Activated CD8-positive, alpha-beta T cell treated with anti-CD3 and anti-CD28 coated beads for 36 hours (primary cell): ENCODE measurements at places on chromosomes 1 and 21. TPM values are rescaled to one million over a fixed set of nuclear protein-coding genes. Genes with fewer than 3 reads are reported as not detected.

Gene RRP1B
- total RNA-seq = 78.5 TPM

Gene ATAD3B
- total RNA-seq = 42.5 TPM

Gene HCN3
- total RNA-seq = 1.5 TPM

Gene ZNF683
- total RNA-seq = 0.69 TPM

Gene PRELP
- total RNA-seq = not detected

Gene SPOCD1
- total RNA-seq = not detected

Gene BMP8A
- 0.36 TPM for total RNA-seq

Gene LCE3E
- not detected for total RNA-seq

Gene TFF2
- not detected for total RNA-seq

GRCh38 chr1:66769512-66770229 is 17.4 kb downstream of the DYNLT5 start:
- peak; percentile 16 for DNase-seq

DNA sequence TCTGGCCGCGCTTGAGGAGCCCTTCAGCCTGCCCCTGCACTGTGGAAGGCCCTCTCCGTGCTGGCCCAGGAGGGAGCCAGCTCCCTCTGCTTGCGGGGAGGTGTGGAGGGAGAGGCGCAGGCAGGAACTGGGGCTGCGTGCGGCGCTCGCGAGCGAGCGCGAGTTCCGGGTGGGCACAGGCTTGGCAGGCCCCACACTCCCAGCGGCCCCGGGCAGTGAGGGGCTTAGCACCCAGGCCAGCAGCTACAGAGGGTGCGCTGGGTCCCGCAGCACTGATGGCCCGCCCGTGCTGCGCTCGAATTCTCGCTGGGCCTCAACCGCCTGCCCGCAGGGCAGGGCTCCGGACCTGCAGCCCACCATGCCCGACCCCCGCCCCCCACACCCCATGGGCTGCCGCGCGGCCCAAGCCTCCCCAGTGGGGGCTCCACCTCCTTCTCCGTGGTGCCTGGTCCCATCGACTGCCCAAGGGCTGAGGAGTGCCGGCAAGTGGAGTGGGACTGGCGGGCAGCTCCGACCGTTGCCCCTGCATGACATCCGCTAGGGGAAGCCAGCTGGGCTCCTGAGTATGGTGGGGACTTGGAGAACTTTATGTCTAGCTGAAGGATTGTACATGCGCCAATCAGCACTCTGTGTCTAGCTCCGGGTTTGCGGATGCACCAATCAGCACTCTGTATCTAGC is 46.0 kb downstream of the COL24A1 start:
- DNase-seq = no peak

GRCh38 chr1:237390823-237391222 is 348.8 kb downstream of the RYR2 start:
- no peak for DNase-seq

DNA sequence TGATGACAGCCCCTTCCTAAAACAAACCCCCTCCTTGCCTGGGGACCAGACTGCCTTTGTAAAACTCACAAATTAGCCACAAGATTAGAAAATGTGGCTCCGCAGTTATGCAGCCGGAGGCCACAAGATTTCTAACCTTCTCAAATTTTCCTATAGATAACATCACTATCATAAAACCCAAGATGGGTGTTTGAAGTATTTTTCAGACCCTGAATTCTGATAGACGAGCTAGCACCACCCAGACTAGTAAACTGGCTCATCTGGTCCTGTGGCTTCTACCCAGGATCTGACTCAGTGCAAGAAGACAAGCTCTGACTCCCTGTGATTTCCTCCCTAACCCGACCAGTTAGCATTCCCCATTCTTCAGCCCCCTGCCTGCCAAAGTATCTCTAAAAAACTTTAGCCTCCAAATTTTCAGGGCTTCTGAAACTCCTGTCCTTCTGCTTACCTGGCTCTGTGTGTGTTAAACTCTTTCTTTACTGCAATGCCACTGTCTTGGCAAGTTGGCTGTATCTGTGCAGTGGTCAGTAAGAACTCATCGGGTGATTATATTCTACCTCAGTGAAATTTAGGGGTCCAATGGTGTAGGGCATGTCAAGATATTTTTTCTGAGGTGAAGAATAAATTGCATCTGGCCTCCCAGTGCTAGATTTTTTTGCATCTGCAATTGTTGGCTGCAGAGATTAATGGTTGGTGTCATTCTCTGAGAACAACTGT is 102.1 kb downstream of the S1PR1 start:
- peak; percentile 54 for DNase-seq

DNA sequence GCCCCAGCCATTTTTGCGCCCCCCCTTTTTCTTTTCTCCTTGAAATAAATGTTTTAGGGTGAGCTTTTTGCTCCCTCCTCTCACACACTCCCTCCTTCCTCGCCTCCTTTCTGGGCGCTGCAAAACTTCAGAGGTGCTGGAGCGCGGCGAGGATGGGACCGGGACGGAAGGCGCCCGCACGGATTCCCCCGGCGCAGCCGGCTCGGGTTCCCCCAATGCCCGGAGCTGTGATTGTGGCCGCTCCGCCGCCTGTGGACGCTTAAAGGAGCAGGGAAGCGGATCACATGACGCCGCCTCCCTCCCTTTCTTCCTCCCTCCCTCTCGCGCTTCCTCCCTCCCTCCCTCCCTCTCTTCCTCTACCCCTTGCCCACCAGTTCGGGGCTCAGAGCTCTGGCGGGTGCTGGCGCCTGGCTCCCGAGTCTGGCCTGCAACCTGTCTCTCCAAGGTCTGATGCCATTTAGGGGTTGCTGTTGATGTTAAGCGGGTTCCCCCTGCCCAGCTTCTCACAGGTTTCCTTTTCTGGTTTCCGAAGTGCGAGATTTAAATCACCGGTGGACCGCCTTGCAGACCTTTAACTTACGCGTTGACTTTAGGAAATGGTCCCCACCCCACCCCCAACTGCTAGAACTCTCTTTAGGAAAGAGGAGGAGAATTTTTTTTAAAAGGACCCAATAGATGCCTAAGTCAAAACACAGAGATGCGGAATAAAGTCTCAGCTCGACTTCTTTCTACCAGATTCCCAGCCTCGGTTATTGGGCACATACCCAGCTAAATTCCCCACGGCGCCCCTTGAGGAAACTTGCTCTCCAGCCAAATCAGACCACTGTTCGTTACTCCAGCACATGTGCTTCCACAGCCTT is at the start of gene WLS:
TSS of gene WLS (minus strand) at position 235 of the 860 bp plus-strand sequence. CDS start at position 11, 224 bp downstream.
- DNase-seq = no peak

GRCh38 chr1:27934818-27935549 is at the start of gene SMPDL3B:
SMPDL3B (plus strand) TSS chr1:27935000; CDS start chr1:27935184, 184 bp downstream.
- no peak for DNase-seq

DNA sequence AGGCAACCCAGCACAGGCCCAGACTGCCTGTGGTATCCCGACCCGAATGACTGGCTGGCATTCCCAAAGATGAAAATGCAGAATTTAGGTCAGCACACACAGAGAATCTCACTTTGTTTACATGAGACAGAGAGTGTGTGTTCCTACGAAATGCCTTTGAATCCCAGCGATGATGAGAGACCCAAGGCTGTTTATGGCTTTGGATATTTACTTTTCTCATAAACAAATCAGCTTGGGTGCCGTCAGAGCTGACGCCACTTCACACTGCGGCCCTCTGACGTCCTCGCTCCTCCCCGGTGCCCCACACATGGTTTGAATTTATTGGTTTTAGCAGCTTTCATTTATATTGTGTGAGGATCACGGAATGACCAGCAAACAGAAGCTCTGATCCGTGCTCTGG is 18.7 kb downstream of the TRABD2B start:
- no peak for DNase-seq

- no peak for DNase-seq
Observed at GRCh38 chr1:15405106-15405850, 4.4 kb upstream of the EFHD2 start.

DNA sequence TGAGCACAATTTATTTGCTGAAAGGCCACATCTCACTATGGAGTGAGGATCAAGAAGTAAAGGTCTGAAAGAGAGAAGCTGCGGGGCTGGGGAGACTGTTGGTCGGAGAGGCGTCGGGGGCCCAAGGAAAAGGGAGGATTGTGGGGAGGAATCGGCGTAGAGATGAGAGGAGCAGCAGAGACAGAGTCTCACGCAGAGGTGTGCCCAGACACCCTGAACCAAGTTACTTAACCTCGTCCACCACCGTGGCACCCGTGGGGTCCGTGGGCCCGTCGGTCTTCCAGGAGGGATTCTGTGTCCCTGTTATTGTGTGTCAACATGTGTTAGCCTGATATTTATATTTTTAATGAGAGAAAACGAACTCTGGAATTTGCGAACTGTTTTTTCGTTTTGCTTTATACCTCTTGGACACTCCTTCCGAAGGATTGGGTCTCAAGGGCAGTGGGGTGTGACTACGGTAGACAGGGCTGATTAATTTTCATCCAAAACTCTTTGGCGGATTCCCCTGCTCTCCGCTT is 3.8 kb upstream of the NBPF1 start:
- no peak for DNase-seq

DNA sequence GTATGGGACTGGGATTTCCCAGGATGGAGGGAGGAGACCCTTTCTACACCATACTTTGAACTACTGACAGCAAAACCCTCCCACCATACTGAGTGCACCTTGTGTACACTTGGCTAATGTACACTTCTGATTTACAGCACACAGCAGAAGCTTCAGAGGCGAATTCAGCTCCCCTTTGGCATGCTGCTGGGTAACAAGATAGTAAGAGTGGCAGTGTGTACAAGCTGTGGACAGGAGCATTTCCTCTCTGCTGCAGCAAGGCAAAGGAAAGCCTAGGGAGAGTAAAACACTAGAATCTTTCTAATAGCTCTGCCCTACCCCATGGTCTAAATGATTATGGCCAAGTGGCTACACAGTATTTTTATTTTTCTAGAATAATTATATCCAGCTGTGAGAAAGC is 83.9 kb upstream of the ARTN start:
- no peak for DNase-seq

GRCh38 chr1:155160128-155160527 is 13.0 kb downstream of the KRTCAP2 start:
- no peak for DNase-seq

DNA sequence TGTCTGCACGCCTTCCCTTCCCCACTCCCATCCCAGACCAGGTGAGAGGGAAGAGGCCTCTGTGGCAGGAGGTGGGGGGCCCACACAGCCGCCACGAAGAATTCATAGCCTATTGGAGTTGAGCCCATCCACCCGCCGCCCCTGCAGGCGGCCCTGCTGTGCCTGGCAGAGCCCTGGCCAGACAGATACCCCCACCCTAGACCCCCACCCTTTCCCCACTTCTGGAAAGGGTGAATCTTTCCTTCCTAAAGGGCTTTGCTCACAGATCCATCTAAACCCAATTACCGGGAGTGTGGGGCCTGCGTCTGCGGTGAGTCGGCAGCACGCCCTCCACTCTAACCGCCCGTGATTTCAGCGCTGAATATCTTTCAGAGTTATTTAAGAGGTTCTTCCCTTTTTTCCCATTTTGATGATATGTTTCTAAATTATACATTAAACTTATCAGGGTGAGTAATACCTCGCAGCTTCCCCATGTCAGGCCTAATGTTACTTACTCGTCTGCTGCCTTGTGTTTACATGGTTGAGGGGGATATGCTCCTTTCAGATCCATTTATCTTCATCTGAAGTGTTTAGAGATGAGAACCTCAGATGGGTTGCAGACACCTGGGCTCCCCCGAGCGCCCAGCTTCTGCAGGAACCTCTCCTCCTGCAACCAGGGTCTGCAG is 183.9 kb upstream of the VAMP3 start:
- DNase-seq = no peak

GRCh38 chr1:22729912-22730311 is 19.3 kb downstream of the EPHB2 start:
- no peak for DNase-seq
